Ammon's horn (tissue), 1 donor: ENCODE measurements at places on chromosomes 5 and 9.

- DNase-seq = no peak
Measured at GRCh38 chr5:56071470-56071869, 76.7 kb upstream of the IL6ST start.

DNA sequence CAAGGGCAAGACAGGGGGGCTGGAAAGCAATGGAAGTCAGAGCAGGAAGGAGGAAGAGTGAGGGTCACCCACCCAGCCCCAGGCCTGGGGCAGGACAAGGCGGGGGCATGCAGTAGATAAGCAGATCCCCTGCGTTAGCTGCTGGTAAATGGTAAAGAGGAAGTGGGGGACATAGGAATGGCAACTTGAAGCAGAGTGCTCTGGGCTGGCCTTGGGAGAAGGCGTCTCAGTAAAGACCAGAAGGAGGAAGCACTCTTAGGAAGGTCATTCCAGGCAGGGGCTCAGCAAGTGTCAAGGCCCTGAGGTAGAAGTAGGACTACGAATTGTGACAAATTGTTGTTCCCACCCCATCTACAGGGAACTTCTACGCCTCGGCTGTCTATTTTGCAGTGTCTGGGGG lies 15.1 kb downstream of the TCOF1 start:
- DNase-seq = no peak

DNA sequence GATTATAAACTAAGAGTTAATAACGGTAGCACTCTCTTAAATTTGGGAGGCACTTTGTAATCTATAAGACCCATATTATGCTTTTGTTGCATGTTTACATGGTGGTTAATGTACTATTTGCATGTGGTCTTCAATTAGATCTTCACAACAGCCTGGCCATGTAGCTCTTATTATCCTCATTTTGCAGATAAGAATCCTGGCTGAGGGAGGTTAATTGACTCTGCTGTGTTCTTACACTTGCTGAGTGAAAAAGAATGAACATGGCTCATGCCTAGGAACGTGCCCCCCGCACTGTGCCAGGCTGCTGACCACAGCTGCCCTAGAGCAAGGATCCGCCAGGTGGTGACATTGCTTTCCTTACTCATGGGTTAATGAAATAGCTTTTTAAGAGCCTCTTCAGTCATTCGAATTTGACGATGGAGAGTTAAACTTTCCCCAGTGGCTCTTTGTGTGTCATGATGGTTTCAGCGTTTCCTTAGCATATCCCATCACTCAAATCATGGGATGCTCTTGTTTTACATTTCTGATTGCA lies 97.9 kb downstream of the CDH6 start:
- DNase-seq = no peak

DNA sequence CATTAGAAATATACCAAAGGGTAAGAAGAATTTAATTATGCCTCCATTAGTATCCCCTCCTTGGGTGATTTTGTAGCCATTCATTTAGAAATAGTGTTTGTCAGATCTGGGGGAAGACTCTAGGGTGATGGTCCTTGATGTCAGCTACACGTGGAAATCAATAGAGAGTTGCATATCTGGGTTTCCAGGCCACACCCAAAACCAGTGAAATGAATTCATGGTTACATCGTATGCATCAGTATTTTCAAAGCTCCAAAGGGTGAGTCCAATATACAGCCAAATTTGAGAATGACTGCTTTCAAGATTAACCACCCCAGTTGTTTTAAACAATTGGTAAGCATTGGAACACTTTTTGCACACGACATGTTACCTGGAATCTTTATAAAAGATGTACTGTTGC lies 173.4 kb upstream of the SGCD start:
- DNase-seq = no peak

DNA sequence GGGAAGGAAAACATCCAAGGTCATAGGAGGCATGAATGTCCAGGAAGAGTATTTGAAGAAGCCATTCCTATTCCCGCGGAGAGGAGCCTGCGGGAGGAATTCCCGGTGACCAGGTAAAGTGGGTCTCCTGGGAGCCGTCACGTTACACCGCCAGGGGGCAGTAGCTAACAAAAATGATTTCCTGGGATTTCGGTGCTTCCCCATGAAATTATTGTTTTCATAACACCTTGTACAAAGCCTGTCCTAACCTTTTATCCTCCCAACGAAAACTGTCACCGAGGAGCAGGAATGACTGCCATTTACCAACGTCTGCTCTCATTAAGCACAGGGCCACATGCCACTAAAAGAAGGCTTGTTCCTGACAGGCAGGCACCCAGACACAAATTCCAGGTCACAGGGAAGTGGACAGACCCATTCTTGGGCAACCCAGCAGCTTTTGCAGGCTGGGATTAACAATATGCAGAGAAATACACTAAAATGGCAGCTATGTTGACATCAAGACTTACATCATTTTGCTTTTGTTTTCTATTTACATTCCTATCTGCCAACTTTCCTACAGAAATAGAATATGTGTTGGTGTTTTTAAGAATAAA lies 41.2 kb upstream of the CTSL start:
- DNase-seq = no peak

DNA sequence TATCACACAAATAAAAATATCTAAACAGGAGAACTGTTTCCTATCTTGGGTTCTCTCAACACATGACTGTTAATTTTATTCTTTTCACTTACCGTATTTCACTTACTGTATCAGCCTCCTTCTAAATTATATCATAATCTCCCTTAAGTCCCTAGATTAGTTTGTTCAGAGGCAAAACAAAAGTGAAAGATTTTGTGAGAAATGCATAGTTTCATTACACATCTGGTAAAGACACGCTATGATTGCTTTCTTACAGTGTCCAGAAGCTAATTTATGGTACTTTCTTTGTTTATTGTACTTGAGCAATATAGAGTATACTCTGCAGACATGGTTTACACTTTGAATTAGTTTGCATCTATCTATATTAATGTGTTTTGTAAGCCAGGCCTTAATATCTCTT lies 159.7 kb upstream of the TLX3 start:
- DNase-seq = no peak

DNA sequence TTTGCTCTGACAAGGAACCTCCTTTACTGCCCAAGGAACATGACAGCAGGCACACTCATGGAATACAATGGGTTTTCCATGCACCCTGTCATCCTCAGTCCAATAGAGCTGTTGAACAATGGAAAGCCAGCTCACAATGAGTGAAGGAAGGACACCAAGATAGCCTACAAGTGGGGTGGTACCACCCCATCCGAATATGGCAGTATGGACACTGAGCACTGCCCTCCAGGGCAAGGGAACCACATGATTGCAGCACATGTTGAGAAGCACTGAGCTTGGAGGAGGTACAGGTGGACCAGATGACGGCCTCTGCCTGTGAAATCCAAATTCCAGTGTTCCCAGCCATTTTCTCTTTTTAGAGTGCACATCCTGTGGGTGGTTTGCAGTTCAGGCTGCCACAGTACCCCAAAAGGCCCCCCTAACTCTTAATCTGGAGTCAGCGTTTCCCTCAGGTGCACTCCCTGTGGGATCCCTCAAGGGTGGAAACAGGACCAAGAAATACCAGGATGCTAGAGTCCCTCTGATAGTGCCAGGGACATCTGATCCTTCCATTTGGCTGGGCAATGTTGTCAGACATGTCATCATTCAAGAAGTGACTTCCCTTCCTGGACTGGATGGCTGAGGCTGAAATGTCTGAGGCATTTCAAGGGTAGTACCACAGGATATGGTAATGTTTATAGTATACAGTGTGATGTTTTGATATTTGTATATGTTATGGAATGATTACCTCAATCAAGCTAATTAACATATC lies 48.9 kb downstream of the SMC2 start:
- no peak for DNase-seq

- no peak for DNase-seq
Measured at GRCh38 chr5:6737043-6737941, 24.1 kb downstream of the TENT4A start.

GRCh38 chr5:108528655-108529054 lies 146.8 kb upstream of the FBXL17 start:
- no peak for DNase-seq

DNA sequence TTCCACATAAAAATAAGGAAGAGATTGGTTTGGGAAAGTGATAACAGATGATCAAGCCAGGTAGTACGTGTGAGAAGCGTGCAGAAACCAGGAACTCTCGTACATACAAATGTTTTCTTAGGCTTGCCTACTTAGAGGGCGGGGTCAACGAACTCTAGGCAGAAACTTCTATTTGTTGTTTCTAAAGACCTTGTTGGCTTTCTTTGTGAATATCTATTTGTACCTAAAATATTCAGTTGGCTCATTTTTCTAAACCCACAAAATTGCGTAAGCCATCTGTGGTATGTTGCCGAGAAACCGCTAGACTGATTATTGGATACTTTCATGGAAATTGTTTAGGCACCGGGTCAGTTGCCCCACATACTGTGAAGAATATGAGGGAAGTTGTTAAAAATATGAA lies 458.5 kb downstream of the MAT2B start:
- DNase-seq = no peak

GRCh38 chr5:17024686-17025180 lies 88.6 kb upstream of the MYO10 start:
- DNase-seq = peak; percentile 7

DNA sequence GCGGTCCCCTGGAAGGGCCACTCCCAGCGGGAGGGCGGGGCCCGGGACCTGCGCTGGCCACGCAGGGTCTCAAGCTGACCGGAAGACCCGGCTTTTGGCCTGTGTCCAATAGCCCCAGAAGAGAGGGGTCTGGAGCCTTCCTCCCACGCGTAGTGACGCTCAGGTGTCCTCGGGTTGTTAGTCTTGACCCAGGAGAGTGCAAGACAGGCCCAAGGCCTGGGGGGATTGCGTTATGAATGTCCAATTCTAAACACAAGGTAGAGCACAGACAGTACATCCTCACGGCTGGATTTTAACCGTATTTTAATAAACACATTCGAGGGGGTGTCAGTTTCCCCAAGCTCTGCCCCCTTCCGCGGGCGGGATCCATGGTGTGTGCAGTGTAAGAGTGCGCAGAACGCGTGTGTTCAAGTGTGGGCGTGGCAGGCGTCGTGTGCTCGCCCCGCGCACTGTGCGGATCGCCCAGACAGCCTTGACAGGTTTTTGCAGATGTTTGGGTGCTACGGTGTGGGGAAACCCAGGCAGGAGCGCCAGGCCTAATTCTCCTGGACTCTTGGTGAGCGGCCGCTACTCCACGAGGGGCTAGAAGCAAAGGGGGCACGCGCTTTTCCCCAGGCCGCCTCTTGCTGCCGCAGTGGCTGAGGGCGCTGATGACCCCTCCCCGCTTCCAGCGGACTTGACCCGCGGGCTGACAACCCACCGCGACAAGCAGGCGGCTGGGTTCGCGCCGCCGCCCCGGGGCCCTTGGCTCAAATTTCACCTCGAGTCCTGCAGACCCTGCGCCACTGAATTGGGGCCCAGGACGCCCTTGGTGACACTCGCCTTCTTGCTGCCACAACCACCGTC lies 6.1 kb upstream of the DMRT3 start:
- DNase-seq = no peak

DNA sequence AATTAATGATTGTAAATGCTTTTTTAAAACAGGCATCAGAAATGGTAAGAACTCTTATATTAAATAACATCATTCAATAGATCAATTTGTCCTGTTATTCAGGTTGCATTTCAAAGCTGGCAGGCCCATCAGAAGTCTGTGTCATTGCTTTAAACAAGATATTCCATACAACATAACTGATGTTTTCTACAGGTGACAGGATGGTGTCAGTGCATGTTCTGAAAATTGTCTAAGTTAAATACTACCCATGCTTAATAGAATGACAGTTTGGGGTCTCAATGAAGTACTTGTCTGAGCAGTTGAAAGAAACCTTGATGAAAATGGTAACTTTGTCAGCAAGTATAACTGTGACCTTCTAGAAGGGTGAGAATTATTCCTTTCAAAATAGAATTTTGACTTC lies 263.2 kb downstream of the ISL1 start:
- DNase-seq = no peak

- no peak for DNase-seq
Measured at GRCh38 chr9:91837981-91838731, 111.9 kb downstream of the ROR2 start.

DNA sequence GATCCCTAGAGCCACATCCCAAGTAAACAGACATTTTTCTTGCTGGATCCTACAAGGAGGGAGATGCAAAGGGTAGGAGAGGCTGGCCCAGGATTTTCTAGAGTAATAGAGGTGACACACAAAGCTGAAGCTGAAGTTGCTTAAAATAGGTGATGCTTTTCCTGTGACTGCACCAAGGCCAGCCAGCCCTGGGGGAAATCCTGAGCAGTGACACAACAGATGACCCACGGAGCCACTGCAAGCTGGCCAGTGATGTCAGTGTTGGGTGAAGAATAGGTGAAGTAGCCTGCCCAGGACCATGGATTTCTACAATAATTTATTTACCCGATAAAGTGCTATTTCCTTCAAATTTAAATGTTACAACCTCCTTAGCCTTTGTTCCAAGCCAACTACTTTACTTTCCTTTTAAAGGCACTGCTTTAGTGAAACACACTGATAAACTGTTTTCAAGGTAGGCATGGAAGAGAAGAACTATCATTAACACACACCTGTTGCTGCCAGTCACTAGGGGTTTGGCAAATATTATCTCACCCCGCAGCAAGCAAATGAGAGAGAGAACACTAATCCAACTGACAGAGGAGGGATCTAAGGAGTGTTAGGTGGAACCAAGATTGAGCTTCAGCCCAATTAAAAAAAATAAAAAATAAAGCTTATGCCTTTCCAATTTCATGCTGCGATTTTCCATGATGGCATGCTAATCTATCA lies 123.5 kb downstream of the CTNND2 start:
- DNase-seq = no peak

- no peak for DNase-seq
Measured at GRCh38 chr5:3597167-3598007, 1.8 kb downstream of the IRX1 start.

GRCh38 chr9:96320749-96321280 lies 18.8 kb upstream of the HSD17B3 start:
- DNase-seq = no peak

DNA sequence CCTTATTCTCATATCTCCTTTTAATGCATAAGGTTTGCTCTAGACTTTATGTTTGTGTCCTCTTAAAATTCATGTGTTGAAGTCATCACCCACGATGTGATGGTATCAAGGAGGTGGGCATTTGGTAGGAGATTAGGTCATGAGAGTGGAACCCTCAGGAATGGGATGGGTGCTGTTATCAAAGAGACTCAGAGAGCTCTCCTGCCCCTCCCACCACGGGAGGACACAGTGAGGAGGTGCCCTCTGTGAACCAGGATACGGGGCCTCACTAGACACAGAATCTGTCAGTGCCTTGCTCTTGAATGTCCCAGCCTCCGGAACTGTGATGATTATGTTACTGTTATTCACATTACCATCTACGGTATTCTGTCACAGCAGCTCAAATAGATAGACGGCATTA lies 359.0 kb downstream of the IRX1 start:
- DNase-seq = no peak

DNA sequence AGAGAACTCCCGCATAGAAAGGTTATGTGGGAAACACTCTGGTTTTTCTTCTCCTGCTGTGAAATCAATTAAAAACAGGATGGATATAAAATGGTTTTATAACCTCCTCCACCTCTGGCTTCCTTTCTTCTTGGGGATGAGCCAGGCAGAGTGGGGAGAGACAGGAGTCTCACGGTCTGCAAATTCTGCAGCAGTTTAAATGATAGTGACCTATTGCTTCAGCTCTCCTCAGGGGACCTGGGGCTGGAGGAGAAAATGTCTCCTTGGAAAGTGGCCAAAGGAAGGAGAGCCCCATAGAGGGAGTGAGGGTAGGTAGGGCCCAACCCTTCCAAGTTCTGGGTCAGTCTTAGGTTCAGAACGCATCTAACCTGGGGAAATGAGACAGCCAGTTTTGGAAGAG lies 118.8 kb downstream of the MTX3 start:
- no peak for DNase-seq

GRCh38 chr5:7251132-7251531 lies 144.8 kb upstream of the ADCY2 start:
- DNase-seq = no peak
